Hematopoietic multipotent progenitor cell treated with erythropoietin and hydrocortisone succinate and interleukin-3 and kit ligand, for 15 days (in vitro differentiated cells): ENCODE measurements at places on chromosomes 16 and 17.
A peak's percentile ranks its signal among the peaks of the same experiment; 100 is the strongest.

DNA sequence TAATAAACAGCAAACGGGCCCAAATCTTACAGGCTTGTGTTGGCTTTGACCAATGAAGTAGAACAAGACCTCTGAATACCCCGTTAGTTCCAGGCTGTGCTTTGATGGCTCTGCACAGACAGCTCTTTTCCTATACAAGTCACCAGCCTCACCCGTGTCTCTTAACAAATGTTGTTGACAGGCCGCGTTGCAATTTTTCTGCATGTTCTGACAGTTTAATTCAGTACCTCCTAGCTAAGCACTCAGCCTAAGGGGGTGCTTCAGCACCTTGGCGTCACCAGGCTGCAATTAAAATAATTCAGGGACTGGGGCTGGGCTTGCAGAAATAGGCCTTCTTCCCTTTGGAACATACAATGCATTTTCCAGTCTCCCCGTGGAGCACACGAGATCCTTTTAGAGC lies 500.1 kb downstream of the MAF start:
- no peak for DNase-seq

DNA sequence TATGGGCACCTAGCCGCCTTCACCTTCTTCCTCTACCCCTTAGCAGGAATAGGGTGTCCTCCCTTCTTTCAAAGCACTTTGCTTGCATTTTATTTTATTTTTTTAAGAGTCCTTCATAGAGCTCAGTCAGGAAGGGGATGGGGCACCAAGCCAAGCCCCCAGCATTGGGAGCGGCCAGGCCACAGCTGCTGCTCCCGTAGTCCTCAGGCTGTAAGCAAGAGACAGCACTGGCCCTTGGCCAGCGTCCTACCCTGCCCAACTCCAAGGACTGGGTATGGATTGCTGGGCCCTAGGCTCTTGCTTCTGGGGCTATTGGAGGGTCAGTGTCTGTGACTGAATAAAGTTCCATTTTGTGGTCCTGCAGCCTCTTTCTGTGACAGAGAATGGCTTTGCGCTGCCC lies 4.6 kb downstream of the TMUB2 start:
- no peak for DNase-seq

- DNase-seq: no peak
Observed at GRCh38 chr16:8048433-8048832, 541.9 kb downstream of the TMEM114 start.

GRCh38 chr16:55933038-55933437 lies 57.9 kb upstream of the CES5A start:
- no peak for DNase-seq

DNA sequence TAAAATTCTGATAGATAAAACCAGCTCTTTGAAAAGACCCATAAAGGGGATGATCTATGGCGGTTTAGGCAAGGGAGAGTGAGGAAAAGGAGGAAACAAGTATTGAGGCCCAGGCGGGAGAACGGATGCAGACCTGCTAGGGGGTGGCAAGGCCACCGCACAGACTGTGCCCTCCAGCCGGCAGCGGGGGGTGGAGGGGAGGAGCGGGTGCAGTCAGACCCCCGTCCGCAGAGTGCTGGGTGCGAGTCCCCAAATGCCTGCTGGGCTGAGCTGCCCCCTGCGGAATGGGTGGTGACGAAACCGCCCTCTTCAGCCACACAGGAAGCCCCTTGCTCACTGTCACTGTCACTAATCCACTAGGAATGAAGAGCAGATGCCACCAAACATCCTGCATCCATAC lies 46.0 kb downstream of the LMF1 start:
- no peak for DNase-seq

GRCh38 chr16:89473136-89473712 lies 17.1 kb downstream of the ANKRD11 start:
- DNase-seq: no peak

GRCh38 chr16:85461022-85461813 lies 151.9 kb upstream of the GSE1 start:
- DNase-seq: no peak

- DNase-seq: no peak
Observed at GRCh38 chr16:67392301-67393059, 818 bp downstream of the TPPP3 start.

DNA sequence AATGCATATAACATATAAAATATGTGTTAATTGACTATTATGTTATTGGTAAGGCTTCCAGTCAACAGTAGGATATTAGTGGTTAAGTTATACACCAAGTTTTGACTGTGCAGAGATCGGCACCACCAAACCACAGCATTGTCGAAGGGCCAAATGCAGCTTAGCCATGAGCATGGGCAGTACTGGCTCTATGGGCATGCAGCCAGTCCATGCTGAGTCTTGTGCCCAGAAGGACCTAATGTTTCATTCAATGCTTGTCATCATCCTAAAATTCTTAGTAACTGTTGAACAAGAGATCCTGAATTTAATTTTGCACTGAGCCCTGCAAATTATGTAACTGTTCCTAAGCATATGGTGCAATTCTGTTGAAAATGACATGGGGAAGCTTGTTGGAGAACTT lies 233.4 kb upstream of the HS3ST3A1 start:
- no peak for DNase-seq

- DNase-seq: no peak
Observed at GRCh38 chr16:86443508-86444147, 66.7 kb upstream of the FOXF1 start.

GRCh38 chr17:78318407-78318806 lies 41.5 kb downstream of the SOCS3 start:
- DNase-seq: no peak

DNA sequence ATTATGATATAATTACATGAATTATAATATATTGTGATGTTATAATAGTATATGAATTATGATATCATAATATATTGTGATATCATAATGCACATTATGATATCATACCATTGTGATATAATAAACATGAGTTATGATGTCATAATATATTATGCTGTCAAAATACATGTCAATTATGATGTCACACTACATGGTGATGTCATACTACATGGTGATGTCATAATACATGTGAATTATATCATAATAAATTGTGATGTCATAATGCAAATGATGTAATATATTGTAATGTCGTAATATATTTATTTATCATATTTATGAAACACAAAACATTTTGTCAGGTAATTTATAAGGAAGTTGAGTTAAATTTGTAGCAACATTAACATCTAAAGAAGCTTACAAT lies 1950.1 kb downstream of the TP53TG3F start:
- DNase-seq: no peak

- peak; percentile 66 for DNase-seq
Observed at GRCh38 chr16:1863681-1864460, 8.1 kb downstream of the MEIOB start.

- DNase-seq: peak; percentile 47
Observed at GRCh38 chr16:31072540-31073141, 1.4 kb downstream of the ZNF668 start.

- no peak for DNase-seq
Observed at GRCh38 chr17:47686664-47687327, 7.2 kb upstream of the TBKBP1 start.

GRCh38 chr17:60902399-60902798 lies 224.7 kb downstream of the BCAS3 start:
- no peak for DNase-seq

GRCh38 chr17:58208344-58208743 lies 10.7 kb downstream of the MKS1 start:
- no peak for DNase-seq

GRCh38 chr16:61576476-61576875 lies 459.8 kb downstream of the CDH8 start:
- no peak for DNase-seq

GRCh38 chr16:23523321-23523720 lies 13.0 kb upstream of the GGA2 start:
- no peak for DNase-seq

DNA sequence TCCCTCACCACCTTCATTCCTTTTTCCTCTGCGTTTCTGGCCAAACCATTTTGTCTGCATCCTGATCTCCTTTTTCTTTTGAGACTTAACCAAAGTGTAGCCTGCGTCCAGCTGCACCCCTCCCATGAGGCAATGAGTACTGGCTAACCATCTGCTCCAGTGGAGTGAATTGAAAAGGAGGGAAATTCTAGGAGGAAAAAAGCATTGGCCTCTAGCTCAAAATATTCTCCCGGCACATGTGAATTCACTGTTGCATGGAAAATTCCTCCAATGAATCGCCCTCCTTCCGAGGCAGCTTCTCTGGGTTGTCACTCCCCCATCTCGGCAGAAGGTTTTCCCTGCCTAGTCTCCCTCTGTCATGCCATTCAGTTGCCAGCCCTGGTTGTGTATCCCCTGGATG lies 5.6 kb downstream of the RAP1GAP2 start:
- DNase-seq: no peak

- DNase-seq: peak; percentile 58
Observed at GRCh38 chr16:67865318-67865717, 7.5 kb upstream of the EDC4 start.

GRCh38 chr16:51649631-51650030 lies 498.6 kb upstream of the SALL1 start:
- no peak for DNase-seq

- peak; percentile 81 for DNase-seq
Observed at GRCh38 chr17:21098934-21099689, 27.7 kb upstream of the DHRS7B start.

DNA sequence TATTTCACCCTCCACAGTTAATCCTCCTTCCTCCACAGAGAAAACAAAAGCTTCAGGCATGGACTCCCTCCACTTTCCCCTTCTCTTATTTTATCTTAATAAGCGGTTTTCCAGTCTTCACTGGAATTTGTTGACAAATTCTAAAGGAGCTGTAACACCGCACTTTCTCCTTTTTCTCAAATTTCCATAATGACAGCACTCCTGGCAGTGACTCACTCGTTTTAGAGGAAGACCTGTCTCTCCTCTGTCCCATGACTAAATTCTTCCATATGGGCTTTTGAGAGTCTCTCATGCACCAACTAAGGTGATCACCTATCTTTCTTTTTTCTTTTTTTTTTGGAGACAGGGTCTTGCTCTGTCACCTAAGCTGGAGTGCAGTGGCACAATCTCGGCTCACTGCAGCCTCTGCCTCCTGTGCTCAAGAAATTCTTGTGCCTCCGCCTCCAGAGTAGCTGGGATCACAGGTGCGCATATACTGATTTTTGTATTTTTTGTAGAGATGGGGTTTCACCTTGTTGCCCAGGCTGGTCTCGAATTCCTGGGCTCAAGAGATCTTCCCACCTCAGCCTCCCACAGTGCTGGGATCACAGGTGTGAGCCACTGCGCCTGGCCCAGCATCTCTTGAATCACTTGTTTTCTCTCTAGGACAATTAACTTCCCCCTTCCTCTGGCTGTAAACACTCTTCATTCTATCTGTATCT lies 7.7 kb downstream of the ITGAM start:
- no peak for DNase-seq

- no peak for DNase-seq
Observed at GRCh38 chr17:78252111-78252634, 20.7 kb downstream of the TMEM235 start.

DNA sequence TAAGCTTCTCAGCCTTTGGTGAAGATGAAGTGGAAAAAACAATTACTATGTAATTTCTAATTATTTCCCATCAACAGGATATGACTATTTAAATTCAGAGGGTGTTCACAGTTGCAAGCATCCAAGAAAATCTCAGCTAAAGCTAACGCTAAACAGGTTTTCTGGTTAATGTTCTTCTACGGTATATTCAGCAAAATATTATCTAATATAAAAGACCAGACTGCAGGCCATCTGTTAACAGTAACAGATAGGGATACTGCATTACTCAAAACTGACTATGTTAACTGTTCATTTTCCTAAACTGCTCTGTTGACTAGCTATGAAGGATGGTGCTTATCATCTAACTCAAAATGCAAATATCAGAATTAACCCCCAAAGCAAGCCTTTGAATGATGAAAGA lies 32.8 kb downstream of the GLG1 start:
- DNase-seq: no peak

GRCh38 chr17:75808905-75809621 lies 24.5 kb downstream of the UNK start:
- no peak for DNase-seq

DNA sequence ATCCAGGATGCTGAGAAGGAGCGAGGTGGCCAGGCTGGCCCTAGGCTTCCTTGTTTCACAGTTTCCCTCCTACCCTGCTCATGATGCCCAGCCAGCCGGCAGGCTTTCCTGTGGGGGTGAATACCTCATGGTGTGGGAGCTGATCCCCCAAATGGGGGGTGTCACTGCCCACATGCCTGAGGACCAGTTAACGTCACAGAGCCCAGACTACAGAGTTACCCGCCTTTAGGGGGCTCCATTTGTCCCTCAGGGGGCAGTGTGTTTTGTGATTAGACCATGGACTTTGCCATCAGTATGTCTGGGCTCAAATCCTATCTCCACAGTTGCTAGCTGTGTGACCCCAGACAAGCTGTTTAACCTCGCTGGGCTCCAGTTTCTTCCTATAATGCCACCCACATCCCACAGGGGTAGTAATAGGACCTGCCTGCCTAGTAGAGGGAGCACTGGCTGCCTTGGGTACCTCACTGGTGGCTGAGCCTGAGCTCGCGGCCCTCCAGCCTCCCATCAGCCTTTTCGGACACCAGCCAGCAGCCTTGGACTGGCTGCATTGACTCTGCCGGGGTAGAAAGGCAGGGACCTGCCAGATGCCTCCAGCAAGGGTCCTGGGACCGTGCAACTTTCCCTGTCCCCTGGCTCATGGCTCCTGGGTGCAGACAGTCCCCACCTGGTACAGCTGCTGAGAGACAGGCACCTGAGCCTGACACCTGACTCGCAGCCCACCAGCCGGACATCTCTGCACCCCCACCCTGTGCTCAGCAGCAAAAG lies 87.5 kb upstream of the GSE1 start:
- DNase-seq: no peak

GRCh38 chr17:65690626-65691310 lies 129.3 kb upstream of the AXIN2 start:
- no peak for DNase-seq

- no peak for DNase-seq
Observed at GRCh38 chr17:38893607-38894006, 23.7 kb downstream of the LASP1 start.

GRCh38 chr16:57799600-57800199 lies 2.6 kb downstream of the KIFC3 start:
- DNase-seq: no peak

DNA sequence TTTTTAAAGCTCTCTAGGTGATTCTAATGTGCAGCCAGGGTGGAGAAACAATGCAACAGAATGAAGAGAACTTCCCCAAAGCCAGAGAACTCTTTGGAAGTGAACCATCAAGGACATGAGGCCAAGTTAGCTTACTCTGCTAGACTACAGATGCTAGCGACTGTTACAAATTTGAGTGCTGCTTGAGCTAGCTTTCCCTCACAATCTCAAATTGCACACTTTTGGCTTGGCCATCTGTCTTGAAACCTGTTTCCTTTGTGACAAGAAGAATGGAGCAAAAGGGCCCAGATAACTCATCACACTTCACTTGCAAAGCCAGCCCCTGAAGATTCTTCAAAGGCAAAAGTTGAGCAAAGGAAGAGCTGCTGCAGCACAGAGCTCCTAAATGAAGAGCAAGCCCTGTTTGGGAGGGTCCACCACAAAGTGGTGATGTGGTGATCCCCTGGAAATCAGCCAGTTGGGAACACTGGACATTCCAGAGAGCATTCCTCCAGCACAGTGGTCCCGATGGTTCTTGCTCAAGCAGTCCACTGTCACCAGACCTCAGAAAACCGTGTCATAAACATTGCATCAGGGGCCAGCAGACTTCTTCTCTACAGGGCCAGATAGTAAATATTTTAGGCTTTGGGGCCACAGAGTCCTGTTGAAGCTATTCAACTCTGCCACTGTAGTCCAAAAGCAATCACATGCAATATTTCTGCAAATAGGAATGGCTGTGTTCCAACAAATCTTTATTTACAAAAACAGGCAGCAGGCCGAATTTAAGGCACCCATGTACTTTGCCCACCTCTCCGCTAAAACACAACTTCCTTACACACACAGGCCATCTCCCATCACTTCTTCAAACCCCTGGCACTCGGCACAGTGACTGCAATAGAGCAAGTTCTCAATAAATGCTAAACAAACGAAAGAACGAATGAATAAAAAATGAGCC lies 21.2 kb downstream of the SLC39A11 start:
- DNase-seq: no peak
